GF-D8 (cell line): ENCODE measurements at places on chromosomes 2 and 18.
A peak's percentile ranks its signal among the peaks of the same experiment; 100 is the strongest.

DNA sequence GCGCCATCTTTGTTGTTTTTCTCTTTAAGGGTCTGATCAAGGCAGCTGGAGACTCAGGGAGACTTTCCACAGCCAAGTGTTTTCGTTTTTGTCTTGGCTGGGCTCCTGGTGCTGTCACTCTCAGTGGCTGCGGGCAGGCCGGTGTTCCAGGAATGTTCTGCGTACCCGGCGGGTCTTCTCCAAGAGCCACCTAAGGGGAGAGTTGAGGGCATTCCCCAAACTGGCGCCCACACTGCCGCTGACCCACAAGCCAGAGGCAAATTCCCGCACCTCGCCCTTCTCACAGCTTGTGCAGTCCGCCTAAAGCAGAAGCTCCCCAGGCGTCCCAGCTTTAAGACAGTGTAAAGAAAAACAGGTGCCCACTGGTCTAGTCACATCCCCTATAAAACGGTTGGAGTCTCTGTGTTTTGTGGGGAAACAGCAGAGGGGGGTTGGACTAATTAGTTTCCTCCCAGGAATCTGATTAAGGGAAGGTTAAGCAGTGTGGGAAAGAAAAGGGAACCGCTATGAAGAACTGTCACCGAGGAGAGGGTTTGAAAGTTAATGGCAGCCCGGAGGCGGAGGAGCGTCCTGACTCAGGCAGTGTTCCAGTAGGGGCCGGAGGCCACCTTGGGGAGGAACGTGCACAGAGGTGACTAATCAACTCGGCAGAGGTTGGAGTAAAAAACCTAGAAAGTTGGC is 224.5 kb downstream of the SLC4A3 start:
- DNase-seq = no peak

GRCh38 chr2:10533811-10534321 is 85.7 kb upstream of the ODC1 start:
- no peak for DNase-seq

DNA sequence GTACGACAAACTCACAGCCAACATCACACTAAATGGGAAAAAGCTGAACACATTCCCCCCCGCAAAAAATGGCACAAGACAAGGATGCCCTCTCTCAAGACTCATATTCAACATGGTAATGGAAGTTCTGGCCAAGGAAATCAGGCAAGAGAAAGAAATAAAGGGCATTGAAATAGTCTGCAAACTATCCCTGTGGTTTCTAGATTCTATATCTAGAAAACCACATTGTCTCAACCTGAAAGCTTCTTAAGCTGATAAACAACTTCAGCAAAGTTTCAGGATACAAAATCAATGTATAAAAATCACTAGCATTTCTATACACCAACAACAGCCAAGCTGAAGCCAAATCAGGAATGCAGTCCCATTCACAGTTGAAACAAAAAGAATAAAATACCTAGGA is 294.6 kb upstream of the CYP26B1 start:
- no peak for DNase-seq

DNA sequence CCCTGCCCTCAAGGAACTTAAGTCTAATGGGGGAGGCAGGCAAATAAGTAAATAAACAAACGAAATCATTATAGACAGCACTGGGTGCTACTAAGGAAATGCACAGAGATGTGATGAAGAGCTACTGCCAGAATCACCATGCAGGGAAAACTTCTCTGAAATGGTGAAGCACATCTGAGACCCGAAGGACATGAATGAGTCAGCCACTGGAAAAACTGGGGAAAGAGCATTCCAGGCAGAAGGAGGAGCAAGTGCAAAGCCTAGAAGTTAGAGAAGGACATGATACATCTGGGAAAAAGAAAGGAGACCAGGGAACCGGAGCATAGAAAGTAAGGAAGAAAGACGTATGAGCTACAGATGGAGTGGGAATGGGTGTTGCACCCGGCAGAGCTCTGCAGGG is 56.8 kb downstream of the TGFA start:
- no peak for DNase-seq

GRCh38 chr2:9769171-9770005 is 73.9 kb upstream of the TAF1B start:
- no peak for DNase-seq

DNA sequence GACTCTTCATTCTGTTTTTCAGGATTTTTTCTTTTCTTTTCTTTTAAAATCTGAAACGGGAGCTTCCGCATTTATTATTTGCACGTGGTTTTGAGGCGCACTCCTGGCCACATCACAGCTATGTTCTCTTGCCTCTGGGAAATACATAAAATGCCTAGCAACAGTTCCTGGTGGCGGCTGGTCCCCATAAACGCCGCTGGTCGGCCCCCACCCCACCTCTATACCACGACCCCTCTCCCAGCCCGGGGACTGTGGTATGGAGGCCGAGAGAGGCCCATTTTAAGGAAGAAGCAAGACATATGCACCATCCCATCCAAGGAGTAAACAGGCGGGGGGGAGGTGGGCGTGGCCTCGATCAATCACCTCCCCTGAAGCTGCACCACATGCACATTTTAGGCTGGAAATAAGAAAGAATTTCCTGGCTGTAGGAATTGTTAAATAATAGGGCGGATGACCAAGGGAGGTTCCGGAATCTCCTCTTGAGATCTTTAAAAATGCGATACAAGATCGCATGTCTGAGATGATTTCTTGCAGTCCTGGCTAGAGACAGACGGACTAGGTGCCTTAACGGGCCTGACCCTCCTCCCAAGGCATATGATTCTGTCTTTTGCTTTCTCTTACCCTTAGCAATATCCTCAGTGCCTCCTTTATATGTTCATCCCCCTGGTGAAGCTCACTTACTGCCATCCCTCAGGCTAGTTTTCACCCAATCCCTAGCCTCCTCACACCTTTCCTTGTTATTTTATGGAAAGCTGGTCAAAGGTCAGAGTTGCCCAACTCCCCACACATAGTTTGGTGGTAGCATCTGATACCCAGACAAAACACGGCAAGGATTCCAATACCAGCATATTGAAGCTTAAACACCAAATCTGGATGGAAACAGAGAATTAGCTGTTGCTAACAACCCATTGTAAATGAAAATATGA is 82.4 kb downstream of the BCL2 start:
- peak; percentile 61 for DNase-seq

DNA sequence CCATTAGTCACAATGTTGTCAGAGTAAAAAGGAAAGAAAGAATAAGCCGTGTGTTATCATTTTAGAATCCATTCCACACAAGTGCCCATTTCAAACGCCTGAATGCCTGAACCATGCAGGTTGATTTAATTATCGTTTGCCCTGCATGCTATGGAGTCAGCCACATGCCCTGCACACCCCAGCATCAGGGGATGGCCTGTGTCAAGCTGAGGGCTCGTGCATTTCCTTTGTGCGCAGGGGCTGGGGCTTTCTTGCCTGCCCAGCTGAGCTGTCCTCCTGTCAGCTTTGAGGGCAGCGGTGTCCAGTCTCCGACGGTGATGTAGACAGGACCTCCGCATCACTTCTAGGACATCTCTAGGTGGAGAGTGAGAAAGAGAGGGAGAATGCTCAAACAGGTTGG is 200.4 kb downstream of the TSN start:
- DNase-seq = no peak

DNA sequence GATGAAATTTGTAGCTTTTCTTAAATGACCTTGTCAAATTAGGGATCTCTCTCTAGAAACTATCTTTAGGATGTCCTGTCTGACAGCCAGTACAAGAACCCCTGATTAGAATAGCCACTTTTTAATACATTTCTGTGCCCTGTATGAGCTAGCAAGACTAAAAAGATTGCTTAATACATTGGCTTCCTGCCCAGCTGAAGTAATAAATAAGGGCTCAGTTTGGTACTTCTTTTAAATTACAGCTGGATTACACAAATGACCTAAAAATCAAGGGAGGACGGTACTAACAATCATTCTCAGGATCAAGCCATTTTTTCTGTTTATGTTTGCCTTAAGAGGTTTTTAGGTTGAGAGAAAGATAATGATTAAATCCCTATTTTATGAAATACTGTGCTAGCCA is 11.6 kb upstream of the OLA1 start:
- no peak for DNase-seq

DNA sequence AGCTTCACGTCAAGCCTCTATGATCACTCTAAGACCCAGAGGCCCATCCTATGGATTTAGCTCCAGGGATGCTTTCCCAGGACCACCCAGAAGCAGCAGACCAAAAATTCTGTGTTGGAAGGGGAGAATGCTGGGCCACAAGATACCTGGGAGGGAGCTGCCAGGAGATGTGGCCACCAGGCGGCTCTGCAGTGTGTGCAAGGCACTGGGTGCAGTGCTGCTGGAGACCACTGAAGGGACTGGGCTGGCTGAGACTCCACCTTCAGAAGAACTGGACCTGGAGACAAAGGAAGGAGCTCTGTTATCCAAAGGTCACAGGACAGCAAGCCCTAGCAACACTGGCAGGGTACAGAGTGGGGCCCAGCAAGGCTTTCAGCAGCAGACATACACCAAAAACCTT is 34.0 kb downstream of the KANSL3 start:
- DNase-seq = no peak

GRCh38 chr2:101300164-101300563 is 8.3 kb downstream of the RNF149 start:
- DNase-seq = no peak

DNA sequence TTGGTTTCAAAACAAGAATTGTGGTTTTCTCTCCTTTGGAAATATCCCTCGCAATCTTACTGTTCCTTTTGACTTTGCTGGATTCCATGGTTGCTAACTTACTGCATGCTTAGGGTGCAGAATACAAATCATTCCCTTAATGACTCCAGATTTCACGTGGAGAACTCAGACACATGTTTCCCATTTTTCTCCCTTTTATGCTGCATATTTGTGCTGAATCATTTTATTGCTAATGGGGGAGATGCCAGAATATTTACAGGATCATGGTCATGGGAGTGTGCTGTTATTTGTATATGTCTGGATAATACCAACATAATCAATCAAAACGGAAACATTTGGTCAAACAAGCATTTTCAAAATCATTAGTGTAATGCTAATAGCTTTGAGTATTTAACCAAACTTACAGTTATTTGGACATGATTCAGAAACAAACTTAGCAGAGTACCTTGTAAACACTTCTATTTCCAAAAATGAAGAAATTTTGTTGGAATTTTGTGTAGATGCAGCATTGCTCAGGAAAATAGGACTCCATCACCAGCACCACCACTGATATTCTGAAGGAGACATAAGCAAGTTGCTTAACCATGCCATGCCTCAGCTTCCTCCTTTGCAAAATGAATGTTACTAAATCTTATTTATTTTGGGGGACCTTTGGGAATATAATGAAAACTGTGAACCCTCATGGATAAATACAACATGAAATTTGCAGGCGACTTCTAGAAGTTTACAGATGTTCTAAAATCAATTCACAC is 122.5 kb upstream of the RND3 start:
- DNase-seq = no peak
